ENCODE measurements at places on chromosomes 6 and 20.
A peak's percentile ranks its signal among the peaks of the same experiment; 100 is the strongest.

DNA sequence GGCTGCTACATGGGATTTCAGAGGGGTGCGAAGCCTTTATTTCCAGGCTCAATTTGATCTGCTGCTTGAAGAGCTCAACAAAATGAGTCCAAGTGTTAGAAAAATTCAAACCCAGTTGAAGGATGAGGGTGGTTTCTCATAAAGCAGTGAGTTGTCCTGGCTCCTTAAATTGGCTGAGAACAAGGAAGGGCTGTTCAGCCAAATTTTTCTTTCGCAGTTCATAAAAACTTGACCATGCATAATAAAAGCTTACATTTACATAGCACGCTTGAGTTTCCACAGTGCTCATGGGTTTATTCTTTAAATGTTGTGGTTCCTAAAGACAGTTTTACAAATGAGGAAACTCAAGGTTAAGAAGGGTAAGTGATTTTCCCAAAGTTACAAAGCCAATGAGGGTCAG is 174.4 kb upstream of the FOXA2 start:
- no peak for DNase-seq

DNA sequence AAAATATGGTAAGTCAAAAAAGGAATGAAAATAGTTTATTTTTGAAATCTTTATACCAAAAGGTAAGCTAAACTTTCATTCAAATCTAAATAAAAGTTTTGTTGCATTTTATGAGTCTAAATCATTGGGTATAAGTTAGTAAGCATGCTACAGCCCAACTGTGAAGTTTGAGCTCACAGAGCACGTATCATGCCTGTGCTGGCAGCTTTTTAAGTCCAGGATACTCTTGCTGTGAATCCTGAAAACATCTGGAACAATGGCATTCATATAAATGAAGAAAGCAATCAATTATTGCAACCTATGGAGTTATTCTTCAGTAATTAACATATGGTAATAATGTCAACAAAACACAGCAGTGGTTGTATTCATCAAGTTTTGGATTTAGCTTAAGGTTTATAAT is 656.9 kb downstream of the RFPL4B start:
- no peak for DNase-seq

- no peak for DNase-seq
Measured at GRCh38 chr6:152846825-152847224, 96.2 kb downstream of the VIP start.

DNA sequence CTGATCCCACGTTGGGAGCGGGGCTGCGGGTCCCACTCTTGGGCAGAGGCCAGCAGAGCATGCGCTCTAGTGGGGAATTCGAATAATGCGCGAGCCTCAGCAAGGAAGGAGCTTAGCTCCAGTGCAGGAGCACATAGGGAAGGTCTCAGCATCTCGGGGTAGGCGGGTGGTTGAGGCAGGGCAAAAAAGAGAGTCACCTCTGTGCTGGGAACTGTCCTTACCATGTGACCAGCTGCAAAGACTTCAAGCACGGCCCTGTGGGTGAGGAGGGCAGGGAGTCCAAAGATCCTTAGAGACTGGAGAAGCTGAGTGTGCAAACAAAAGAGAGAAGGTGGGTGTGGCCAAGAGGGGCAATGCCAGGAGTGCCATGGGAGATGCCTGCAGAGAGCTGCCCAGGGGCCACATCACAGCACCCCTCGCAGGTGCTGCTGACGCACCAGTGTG is 79.2 kb upstream of the CD93 start:
- DNase-seq: no peak

DNA sequence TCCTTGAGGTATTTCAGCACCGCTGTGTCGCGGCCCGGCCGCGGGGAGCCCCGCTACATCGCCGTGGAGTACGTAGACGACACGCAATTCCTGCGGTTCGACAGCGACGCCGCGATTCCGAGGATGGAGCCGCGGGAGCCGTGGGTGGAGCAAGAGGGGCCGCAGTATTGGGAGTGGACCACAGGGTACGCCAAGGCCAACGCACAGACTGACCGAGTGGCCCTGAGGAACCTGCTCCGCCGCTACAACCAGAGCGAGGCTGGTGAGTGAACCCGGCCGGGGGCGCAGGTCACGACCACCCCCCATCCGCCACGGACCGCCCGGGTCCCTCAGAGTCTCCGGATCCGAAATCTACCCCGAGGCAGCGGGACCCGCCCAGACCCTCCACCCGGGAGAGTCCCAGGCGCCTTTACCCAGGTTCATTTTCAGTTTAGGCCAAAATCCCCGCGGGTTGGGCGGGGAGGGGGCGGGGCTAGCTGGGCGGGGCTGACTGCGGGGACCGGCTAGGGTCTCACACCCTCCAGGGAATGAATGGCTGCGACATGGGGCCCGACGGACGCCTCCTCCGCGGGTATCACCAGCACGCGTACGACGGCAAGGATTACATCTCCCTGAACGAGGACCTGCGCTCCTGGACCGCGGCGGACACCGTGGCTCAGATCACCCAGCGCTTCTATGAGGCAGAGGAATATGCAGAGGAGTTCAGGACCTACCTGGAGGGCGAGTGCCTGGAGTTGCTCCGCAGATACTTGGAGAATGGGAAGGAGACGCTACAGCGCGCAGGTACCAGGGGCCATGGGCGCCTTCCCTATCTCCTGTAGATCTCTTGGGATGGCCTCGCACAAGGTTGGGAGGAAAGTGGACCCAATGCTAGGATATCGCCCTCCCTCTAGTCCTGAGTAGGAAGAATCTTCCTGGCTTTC is 693 bp downstream of the HLA-F start:
- DNase-seq: no peak

DNA sequence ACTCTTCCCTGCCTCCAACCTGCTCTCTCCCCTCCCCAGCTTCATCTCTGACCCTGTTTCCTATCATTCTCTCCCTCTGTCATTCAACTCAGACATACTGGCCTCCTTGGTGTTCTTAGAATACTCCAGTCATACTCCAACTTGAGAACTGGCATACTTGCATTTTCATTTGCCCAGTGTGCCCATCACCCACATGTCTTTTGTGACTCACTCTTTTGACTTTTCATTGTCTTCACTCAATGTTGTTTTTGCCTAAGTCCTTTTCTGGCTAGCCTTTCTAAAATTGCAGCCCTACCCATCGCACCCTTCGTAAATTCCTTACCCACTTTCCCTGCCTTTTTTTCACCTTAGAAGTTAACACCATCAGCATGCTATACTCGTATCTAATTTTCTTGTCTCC is 77.0 kb upstream of the CD2AP start:
- DNase-seq: no peak

DNA sequence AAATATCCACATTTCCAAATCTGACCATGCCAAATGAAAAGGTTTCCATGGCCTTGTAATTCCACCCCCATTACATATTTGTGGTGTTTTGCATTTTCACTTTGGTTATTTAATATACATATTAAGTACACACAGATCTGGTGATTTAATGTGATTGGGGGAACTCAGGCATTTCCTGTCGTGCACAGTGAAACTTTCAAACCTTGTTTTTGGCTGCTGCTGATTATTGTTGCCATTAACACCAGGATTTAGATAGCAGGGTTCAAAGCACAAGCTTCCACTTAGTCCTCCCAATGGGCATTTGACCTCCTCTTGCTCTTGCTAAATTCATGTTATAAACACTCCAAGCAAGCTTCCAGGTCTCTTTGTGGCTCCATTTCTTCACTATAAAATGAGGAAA is 166.5 kb downstream of the SOBP start:
- DNase-seq: no peak

GRCh38 chr6:152301765-152302568 is 335.2 kb downstream of the SYNE1 start:
- DNase-seq: peak; percentile 15

GRCh38 chr20:19252451-19253120 is 40.1 kb downstream of the SLC24A3 start:
- DNase-seq: no peak

DNA sequence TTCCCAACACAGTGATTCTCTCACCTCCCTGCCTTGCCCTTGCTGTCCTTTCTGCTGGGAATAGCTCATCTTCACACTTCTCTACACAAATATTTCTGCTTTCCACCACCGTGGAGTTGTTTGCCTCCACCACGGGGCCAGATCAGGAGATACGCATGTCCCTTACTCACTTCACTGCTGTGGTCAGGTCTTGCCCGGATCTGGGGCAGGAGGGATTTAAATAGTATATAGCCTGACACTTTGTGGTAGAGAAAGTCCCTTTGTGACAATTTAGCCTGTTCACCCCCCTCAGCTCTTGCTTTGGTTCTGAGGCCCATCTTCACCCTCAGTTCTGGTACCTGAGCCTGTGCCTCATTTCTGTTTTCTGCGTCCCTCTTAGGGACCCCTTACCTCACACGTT is 92.6 kb upstream of the PREP start:
- DNase-seq: no peak

GRCh38 chr6:111888928-111889695 is 15.9 kb upstream of the FYN start:
- DNase-seq: no peak

DNA sequence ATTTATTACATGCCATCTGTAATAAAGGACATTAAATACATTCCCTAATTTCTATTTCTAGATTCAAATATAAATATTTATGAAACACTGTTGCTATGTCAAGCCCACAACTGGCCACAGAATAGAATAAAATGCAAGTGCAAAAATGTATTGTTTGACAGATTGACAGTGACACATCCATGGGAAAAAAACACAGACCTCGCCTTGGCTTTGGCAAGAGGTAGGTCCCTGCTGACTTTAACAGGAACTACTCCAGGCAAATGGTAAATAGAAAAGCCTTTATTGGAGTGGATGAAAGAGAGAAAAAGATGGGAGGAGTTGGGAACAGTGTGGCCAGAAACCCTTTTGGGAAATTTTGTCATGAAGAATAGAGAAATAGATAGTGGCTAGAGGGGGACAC is 622.9 kb downstream of the UTRN start:
- DNase-seq: no peak

DNA sequence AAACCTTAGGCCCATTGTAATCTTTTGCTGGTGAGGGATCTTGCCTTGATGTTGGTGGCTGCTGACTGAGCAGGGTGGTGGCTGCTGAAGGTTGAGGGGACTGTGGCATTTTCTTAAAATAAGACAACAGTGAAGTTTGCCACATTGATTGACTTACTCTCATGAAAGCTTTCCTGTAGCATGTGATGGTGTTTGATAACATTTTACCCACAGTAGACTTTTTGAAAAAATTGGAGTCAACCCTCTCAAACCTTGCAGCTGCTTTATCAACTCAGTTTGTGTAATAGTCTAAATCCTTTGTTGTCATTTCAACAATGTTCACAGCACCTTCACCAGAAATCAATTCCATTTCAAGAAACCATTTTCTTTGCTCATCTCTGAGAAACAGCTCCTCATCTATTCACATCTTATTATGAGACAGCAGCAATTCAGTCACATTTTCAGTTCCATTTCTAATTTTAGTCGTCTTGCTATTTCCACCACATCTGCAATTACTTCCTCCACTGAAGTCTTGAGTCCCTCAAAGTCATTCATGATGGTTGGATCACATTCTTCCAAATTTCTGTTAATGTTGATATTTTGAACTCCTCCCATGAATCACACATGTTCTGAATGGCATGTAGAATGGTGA is 37.2 kb downstream of the CST9L start:
- DNase-seq: no peak

DNA sequence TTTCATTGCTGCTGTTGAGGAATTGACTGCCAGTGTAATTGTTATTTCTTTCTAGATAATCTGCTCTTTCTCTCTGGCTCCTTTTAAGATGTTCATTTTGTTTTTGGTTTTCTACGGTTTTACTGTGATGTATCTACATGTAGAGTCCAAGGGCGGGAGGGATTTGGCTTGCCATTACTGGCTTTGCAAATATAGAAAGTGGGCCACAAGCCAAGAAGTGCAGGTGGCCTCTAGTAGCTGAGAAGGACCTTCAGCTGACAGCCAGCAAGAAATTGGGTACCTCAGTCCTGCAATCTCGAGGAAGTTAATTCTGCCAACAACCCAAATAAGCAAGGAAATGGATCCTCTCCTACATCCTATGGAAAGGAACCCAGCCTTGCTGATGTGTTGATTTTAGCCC is 42.8 kb upstream of the GLP1R start:
- DNase-seq: no peak

DNA sequence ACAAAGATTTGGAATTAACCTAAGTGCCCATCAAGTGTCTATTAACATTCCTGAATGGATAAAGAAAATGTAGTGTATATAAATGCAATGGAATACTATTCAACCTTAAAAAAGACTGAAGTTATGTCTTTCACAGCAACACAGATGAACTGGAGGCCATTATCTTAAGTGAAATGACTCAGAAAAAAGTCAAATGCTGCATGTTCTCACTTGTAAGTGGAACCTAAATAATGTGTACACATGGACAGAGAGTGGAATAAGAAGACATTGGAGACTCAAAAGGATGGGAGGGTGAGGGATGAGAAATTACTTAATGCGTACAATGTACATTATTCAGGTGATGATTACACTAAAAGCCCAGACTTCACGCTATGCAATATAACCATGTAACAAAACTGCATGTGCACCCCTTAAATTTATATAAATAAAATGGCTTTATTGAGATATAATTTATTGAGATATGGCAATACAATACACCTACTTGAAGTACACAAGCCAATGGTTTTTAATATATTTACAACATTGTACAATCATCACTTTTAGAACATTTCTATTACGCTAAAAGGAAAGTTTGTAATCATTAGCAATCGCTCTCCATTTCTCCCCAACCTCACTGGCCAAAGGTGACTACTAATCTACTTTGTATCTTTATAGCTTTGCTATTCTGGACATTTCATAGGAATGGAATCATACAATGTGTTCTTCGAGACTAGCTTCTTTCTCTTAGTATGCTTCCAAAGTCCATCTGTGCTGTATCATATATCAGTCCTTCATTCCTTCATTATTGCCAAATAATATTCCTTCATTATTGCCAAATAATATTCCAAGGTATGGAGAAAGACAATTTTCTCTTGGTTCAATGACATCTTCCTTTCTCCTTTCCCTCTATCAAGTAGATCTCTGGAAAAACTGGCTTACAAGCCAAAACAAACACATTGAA is 5.8 kb downstream of the STX7 start:
- DNase-seq: no peak

DNA sequence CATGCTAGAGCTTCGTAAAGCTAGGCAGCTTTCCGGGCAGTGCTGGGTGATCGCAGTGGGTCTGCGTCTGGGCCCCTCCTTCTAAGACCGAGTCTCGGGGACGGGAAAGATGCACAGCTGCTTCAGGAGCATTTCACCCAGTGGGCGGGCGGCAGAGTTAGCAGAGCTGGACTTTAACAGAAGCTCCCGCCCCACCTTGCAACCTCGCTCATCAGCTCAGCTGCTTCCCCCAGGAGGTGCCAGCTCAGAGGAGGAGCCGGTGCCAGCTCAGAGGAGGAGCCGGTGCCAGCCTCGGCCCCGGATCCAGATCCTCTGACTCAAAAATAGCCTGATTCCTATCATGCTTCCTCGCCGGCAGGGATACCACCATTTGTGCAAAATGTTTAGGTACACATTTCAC is 94.5 kb upstream of the RPS6KA2 start:
- no peak for DNase-seq

- no peak for DNase-seq
Measured at GRCh38 chr20:44050925-44051660, 135.9 kb downstream of the JPH2 start.

GRCh38 chr20:51938559-51939258 is 136.4 kb upstream of the SALL4 start:
- no peak for DNase-seq
